K562 (cell line): ENCODE measurements at places on chromosomes 11 and 22. TPM values are rescaled to one million over a fixed set of nuclear protein-coding genes. Genes with fewer than 3 reads are reported as not detected.

Gene SLC29A2
- 48.6 and 50.5 TPM in 2 replicates for total RNA-seq

Gene FOLR1
- 0.49 and 0.92 TPM in 2 replicates for total RNA-seq

Gene OR51B5
- total RNA-seq, result 109 and 120 TPM in 2 replicates

Gene PRSS23
- 0.51 and 0.58 TPM in 2 replicates for total RNA-seq

Gene PIK3IP1
- total RNA-seq, result 1.3 TPM in 2 replicates

Gene KREMEN1
- total RNA-seq, result 8.8 and 11.5 TPM in 2 replicates

Gene SUSD2
- total RNA-seq, result 0.16 and 0.22 TPM in 2 replicates

Gene CD3G
- total RNA-seq, result 0.55 and 0.60 TPM in 2 replicates

Gene CSF2RB
- 0.60 and 1.0 TPM in 2 replicates for total RNA-seq

Gene GPHA2
- total RNA-seq, result not detected in 2 replicates

Gene OR52N1
- total RNA-seq, result not detected in 2 replicates

Gene TMEM132A
- 0.24 and 0.47 TPM in 2 replicates for total RNA-seq

Gene CRYBB1
- total RNA-seq, result 0.16 and 0.22 TPM in 2 replicates

Gene TMPRSS4
- total RNA-seq, result 6.6 and 7.4 TPM in 2 replicates

Gene EED
- 47.4 and 47.8 TPM in 2 replicates for total RNA-seq

Gene NNMT
- 11.2 and 11.7 TPM in 2 replicates for total RNA-seq

Gene OR6T1
- not detected in 2 replicates for total RNA-seq

Gene ZNF280B
- 18.7 and 20.0 TPM in 2 replicates for total RNA-seq

Gene GDPD4
- total RNA-seq, result not detected in 2 replicates

Gene MACROD1
- total RNA-seq, result 45.2 and 47.3 TPM in 2 replicates
